Activated naive CD4-positive, alpha-beta T cell treated with Interleukin-2 at 50 U/mL for 16 hours (primary cell): ENCODE measurements at places on chromosomes 1 and 21.

DNA sequence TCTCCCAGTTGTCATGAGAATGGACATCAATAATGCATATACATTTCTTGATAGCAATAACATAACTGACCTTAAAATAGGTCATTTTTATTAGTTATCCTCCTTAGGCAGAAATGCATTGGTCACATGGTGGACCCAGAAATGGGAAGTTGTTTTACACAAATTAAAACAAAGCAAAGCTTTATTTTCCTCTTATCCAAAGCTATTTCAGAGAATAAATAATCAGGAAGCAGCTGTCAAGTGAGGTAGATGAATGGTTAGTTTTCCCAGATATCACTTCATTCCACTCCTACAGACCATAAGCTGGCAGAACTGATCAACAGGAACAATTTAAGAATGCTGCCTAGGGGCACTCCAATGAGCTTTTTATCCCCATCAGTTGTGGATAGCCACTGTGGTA lies 16.0 kb upstream of the OLIG1 start:
- no peak for DNase-seq

DNA sequence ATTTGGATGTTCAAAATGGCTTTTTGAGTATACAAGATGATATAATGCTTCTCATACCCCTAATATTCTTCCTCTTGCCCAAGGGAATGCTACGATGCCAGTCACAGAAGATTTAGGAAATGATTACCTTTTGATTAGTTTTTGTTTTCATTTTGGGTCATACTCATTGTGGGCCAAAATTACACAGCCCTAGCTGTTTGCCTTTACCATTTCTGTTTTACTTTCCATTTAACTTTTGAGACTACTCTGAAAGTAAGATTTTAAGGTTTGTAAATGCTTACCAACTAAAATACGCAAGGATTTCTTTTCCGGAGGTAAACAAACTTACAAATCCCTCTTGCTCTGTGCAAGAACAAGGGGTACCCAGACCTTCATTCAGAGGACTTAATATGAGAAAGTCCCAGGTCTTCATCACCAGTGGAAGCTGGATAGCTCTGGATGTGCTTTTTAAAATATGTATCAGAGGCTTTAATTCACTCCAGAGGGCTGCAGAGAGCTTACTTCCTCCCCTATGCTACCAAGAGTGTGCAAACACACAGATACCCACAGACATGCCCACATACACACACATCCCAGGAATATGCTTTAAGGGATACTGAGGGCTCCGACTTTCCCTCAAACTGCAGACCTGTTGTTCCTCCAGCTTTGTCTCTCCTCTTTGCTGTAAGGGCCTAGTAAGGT lies 631.4 kb downstream of the SMYD3 start:
- no peak for DNase-seq

DNA sequence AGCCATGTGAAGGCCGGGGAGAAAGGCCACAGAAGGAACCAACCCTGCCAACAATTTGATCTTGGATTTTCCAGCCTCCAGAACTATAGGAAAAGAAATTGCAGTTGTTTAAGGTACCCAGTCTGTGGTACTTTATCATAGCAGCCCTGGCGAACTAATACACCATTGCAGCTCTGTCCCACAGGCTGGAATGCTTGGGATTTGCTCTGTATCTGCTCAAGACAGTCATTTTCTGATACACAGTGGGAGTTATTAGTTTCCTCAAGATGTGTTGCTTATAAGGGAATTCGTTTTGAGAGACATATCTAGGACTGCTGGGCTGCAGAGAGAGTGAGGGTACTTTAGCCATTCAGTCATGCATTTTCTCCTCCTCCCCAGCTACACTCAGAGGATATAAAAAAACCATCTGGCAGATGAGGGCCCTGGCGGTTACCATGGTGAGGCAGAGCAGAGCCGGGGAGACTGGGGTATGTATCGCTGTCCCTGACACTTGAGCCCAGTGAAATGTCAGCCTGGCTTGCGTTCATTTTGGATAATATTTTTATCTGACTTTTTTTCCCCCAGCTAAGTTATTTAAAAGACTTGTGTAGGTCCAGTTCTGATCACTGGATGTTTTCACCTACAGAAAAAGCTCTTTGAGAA lies 104.6 kb downstream of the DIRAS3 start:
- no peak for DNase-seq

- no peak for DNase-seq
These were observed 25.6 kb downstream of the AGMAT start for GRCh38 chr1:15559189-15559810.

GRCh38 chr1:90838720-90839119 lies 121.6 kb upstream of the BARHL2 start:
- no peak for DNase-seq
